HS-5 (cell line): ENCODE measurements at places on chromosomes 16 and 17.

DNA sequence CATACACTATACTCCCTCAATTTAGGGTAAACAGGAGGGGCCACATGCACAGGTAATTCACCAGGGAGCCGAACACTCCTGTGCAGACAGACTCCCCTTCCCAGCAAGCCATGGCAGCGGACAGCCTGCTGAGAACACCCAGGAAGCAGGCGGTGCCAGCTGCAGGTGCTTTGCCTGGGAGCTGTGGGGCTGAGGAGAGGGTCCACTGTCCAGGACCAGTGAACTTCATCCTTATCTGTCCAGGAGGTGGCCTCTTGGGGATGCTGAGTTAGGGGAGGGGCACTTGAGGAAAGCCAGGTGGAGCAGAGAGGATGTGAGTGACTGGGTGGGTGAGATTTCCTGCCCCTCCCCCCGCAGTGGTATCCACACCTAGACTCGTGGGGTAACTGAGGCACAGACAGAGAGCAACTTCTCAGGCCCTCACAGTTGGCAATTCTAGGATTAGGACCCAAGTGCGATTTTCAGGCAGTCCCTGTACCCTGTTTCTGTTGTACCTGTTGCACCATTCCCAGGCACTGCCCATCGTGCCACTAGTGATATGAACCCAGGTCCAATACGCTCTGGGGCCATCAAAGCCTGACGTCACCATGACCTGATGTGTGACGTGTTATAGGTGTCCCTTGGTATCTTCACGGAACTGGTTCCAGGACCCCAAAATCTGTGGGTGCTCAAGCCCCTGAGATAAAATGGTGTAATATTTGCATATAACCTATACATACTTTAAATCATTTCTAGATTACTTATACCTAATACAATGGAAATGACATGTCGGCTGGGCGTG lies 1.2 kb downstream of the GRN start:
- no peak for DNase-seq

- DNase-seq = no peak
Measured at GRCh38 chr16:82639263-82639662, 12.5 kb downstream of the CDH13 start.

DNA sequence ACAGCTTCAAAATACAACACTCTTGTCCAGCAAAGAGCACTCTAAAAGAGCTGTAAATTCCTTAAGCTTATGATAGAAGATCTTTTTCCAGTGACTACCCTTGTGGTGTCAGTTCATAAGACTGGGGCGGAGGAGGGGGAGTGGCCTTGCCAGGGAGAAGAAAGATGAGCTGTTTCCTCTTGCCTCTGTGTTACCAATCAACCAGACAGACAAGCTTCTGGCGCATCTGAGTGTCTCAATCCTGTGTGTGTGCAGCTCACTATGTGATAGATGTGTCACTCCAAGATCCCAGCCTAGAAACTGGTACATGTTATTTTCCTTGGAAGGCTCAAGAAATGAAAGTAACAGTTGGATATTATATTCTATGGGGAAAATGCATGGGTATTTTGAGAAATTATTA lies 167.4 kb upstream of the CACNG3 start:
- DNase-seq = no peak

DNA sequence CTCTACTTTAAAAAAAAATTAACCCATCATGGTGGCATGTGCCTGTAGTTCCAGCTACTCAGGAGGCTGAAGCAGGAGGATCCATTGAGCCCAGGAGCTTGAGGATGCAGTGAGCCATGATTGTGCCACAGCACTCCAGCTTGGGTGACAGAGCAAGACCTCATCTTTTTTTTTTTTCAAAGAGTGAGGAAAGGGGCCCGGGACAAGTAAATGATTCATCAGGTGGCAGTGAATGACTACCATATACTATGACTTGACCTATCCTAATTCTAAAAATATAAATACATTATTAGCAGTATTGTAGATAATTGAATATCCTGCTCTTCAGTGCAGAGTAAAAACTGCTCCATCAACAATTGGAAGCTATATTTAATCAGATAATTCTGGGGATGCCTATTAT lies 55.3 kb downstream of the CLUH start:
- DNase-seq = no peak

GRCh38 chr17:61815863-61816503 lies 47.3 kb downstream of the BRIP1 start:
- DNase-seq = no peak

DNA sequence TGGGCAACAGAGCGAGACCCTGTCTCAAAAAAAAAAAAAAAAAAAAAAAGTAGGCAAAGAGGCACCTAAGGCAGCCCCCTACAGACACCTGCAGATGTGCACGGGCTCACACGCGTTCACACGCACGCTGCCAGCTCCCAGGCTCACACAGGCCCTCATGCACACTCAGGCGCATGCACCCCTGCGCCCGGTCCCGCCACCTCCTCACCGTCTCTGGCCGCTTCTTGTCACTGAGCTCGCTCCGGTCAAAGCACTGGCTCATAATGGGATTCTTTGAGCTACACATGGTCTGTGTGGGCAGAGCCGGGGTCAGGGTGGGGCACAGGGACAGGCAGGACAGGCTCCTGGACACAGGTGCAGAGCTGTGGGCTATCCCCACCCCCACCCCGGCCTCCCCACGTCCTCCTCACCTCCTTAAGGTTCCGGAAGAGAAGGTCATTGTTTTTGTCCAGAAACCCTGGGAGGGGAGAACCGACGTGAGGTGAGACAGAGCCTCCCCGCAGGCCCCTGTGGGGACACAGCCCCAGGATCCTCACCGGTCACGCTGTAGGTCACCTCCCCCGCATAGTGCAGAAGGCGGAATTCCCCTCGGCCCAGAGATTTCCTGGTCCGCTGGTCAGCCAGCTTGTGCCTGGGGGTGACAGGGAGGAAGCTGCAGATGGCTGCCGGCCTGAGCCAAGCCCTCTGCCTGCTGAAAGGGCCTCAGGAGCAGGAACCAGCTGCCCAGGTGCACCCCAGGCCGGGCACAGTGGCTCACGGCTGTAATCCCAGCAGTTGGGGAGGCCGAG lies 17.9 kb downstream of the MYO1C start:
- DNase-seq = no peak

- DNase-seq = peak; percentile 48
Measured at GRCh38 chr17:61325382-61326073, 74.1 kb upstream of the TBX2 start.
